Lung (tissue), 17 donors: ENCODE measurements at places on chromosomes 13 and 19. TPM values are rescaled to one million over a fixed set of nuclear protein-coding genes. Genes with fewer than 3 reads are reported as not detected.

DNA sequence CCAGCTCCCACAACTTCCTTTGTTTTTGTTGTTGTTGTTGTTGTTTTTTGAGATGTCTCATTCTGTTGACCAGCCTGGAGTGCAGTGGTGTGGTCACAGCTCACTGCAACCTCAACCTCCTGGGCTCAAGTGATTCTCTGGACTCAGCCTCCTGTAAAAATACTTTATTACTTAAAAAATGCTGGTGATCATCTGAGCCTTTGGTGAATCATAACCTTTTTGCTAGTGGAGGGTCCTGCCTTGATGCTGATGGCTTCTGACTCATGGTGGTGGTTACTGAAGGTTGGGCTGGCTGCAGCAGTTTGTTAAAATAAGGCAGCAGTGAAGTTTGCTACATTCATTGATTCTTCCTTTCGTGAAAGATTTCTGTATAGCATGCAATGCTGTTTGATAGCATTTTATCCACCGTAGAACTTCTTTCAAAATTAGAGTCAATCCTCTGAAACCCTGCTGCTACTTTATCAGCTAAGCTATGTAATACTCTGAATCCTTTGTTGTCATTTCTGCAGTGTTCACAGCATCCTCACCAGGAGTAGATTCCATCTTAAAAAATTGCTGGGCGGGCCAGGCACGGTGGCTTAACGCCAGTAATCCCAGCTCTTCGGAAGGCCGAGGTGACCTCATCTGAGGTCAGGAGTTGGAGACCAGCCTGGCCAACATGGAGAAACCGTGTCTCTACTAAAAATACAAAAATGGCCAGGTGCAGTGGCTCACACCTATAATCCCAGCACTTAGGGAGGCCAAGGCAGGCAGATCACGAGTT lies 18.0 kb downstream of the ARHGAP35 start:
- no peak overlapping the region for H3K27ac ChIP-seq
- no peak overlapping the region for H3K4me3 ChIP-seq
- no peak for DNase-seq
- no peaks in the 10 kb centered on the region for H3K36me3 ChIP-seq
- H3K27me3 ChIP-seq = no peaks in the 10 kb centered on the region
- H3K4me1 ChIP-seq = peaks cover 1% of the 10 kb centered on the region

- H3K27me3 ChIP-seq = peaks cover 73% of the 10 kb centered on the region
- no peak for DNase-seq
- H3K36me3 ChIP-seq = no peaks in the 10 kb centered on the region
- H3K4me3 ChIP-seq = no peak overlapping the region
- no peak overlapping the region for H3K27ac ChIP-seq
Measured at GRCh38 chr13:35479706-35480105, 3.2 kb upstream of the MAB21L1 start.

DNA sequence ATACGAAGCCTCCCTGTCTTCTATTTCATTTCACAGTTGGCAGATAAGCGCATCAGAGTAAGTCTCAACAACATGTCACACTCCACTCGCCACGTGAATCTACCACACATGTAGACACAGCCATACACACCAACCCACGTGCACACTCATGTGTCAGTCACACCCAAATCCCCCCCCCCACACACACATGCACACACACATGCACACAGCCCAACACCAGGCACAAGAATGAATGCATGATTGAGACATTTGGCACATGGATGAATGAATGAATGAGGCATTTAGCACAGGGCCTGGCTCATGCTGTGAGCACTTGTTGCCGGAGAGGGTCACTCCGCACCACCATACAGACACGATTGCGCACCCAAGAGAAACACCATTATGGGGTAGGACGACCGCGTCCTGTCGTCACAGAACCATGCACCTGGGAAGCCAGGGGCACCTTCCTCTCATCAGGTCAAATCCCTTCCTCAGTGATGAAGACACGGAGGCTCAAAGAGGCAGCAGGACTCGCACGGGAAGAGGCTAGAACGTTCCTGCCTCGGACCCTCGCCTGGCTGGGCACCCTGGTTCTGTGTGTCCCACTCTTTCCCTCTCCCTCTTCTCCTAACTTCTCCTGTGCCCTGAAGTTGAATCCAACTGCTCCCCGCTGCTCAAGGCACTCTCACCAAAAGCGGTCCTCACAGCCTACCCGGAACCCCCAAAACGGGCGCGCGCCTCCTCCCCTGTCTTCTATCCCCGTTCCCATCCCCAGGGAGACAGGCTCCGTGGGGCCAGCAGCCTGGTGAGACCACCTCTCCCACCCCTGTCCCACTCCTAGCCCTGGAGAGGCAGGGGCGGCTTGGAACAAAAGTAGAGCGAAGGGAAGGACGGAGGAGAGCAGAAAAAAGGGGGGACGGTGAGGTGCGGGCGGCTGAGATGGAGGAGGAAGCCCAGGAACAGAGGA lies 1.3 kb downstream of the MEIS3 start:
- no peak overlapping the region for H3K27ac ChIP-seq
- H3K36me3 ChIP-seq = no peaks in the 10 kb centered on the region
- no peaks in the 10 kb centered on the region for H3K4me1 ChIP-seq
- DNase-seq = no peak
- no peak overlapping the region for H3K4me3 ChIP-seq
- peaks cover 24% of the 10 kb centered on the region for H3K27me3 ChIP-seq

DNA sequence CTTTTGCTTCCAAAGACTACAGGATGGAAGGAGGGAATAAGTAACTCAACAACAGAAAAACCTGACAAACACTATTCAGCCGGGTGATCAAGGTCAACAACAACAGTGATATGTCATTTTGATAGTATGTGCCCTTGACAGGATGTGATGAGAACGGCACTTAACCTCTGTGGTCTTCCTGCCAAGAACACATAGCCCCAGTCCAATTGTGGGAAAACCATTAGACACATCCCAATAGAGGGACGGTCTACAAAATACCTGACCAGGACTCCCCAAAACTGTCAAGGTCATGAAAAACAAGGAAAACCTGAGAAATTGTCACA lies 43.1 kb upstream of the AMER2 start:
- H3K4me3 ChIP-seq = no peak overlapping the region
- no peaks in the 10 kb centered on the region for H3K27me3 ChIP-seq

Gene CNFN
- 1.0 TPM for total RNA-seq

DNA sequence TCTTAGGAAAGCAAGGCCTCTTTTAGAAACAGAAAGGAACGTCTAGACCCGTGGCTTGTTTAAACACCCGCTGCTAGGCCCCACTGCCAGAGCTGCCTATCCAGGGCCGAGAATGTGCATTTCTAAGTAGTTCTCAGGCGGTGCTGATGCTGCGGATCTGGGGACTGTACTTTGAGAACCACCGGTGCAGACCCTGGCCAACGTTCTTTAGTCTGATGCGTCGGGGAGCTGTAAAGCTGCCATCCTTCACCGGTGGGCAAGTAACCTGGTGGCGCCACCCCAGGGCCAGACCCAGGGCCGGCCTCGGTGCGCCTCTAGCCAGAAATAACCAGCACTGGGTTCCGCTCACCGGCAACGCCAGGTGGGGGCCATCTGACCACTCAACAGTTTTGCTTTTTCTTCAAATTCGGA lies 47.1 kb downstream of the TGDS start:
- DNase-seq = no peak
- H3K4me1 ChIP-seq = peaks cover 3% of the 10 kb centered on the region
- H3K27ac ChIP-seq = peak overlapping the region; percentile 92
- H3K4me3 ChIP-seq = peak overlapping the region; percentile 58
- no peaks in the 10 kb centered on the region for H3K27me3 ChIP-seq

DNA sequence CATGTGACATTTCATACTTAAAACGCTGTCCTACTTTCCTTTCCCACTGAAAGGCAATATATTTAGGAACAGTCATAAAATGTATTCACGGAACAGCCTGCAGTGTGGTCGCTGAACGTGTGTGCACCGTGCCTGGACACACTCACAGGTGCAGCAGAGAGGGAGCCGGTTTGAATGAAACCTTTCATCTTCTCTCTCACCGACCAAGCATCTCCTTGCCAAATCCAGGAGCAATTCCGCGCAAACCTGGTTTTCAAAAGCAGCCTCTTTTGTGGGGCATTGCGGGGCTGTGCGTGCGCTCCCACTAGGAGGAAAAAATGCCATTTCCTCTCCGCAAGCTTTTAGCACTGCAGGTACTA lies 1.0 kb downstream of the DCLK1 start:
- H3K27me3 ChIP-seq = peaks cover 10% of the 10 kb centered on the region
- no peak overlapping the region for H3K4me3 ChIP-seq
- H3K27ac ChIP-seq = no peak overlapping the region
- no peak for DNase-seq
- H3K36me3 ChIP-seq = no peaks in the 10 kb centered on the region

DNA sequence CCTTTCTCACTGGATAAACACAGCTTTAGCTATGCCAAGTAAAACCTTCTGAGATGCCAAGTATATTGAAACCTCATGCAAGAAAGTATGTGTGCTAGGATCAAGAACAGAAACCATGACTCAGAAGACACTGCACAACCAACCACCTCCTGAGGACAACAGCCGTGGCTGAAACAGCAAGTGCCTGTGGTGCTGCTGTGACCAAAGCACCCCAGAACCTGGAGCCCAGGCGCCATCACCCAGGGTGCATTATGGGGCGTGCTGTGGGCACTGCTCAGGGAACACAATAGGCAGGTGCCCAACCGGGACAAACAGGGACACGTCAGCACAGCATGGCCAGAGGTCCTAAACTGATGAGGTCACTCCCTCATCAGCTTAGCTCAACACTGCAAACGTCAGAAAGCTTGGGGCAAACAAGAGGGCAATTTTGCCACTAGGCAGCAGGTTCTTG lies 101.3 kb upstream of the SLC15A1 start:
- no peaks in the 10 kb centered on the region for H3K36me3 ChIP-seq
- no peak overlapping the region for H3K27ac ChIP-seq
- H3K4me3 ChIP-seq = no peak overlapping the region
- H3K4me1 ChIP-seq = no peaks in the 10 kb centered on the region
- DNase-seq = no peak

Gene GPR108
- total RNA-seq = 89.4 TPM
